Mammary microvascular endothelial cell (primary cell): ENCODE measurements at places on chromosomes 16 and 17. TPM values are rescaled to one million over a fixed set of nuclear protein-coding genes. Genes with fewer than 3 reads are reported as not detected.

The CD300A gene
- total RNA-seq: not detected in 2 replicates

The CFAP52 gene
- total RNA-seq: not detected in 2 replicates

The ASIC2 gene
- total RNA-seq: not detected in 2 replicates

The SPATA32 gene
- total RNA-seq: not detected in 2 replicates

The MYH13 gene
- total RNA-seq: not detected in 2 replicates

The TRAPPC1 gene
- 62.7 and 76.0 TPM in 2 replicates for total RNA-seq

The HOXB13 gene
- total RNA-seq: not detected in 2 replicates

The NEUROD2 gene
- not detected in 2 replicates for total RNA-seq

The ABCC3 gene
- total RNA-seq: 0.64 and 1.2 TPM in 2 replicates

The TBC1D26 gene
- not detected in 2 replicates for total RNA-seq

The KRT40 gene
- not detected in 2 replicates for total RNA-seq

The CMTM4 gene
- total RNA-seq: 2.1 and 3.4 TPM in 2 replicates

The CFAP97D1 gene
- total RNA-seq: not detected in 2 replicates

The KRT33A gene
- not detected in 2 replicates for total RNA-seq

The CCL15 gene
- total RNA-seq: not detected in 2 replicates

The FZD2 gene
- total RNA-seq: 0.07 and 0.34 TPM in 2 replicates

The TEX19 gene
- total RNA-seq: not detected in 2 replicates

The CDH3 gene
- total RNA-seq: not detected in 2 replicates

The EFTUD2 gene
- total RNA-seq: 97.1 and 98.6 TPM in 2 replicates

The CASKIN1 gene
- not detected in 2 replicates for total RNA-seq

The VKORC1 gene
- total RNA-seq: 144 and 177 TPM in 2 replicates
